ENCODE measurements at places on chromosomes 3 and 15.

DNA sequence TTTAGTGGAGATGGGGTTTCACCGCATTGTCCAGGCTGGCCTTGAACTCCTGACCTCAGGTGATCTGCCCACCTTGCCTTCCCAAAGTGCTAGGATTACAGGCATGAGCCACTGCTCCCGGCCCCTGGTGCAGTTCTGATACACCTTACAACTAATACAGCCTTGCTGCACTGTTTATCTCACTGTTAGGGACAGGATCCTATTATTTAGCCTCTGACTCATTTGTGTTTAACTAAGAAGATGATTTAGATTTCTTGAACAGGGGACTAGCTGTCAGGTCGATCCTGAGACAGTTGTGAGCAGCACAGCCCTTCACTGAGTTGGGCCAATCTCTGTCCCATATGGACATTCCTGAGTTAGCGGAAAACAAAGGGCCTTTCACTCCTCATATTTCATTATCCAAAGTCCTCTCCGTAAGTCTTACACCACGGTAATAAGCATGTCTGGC, 19.2 kb downstream of the GYG1 start:
- H3K27me3 ChIP-seq, result no peaks in the 10 kb centered on the region
- DNase-seq, result no peak
- peaks cover 19% of the 10 kb centered on the region for H3K4me1 ChIP-seq
- H3K27ac ChIP-seq, result no peak overlapping the region
- peaks cover 49% of the 10 kb centered on the region for H3K36me3 ChIP-seq

- no peaks in the 10 kb centered on the region for H3K4me1 ChIP-seq
- H3K27ac ChIP-seq, result no peak overlapping the region
- H3K36me3 ChIP-seq, result no peaks in the 10 kb centered on the region
- no peak overlapping the region for H3K4me3 ChIP-seq
- H3K27me3 ChIP-seq, result peaks cover 4% of the 10 kb centered on the region
These were observed 327.0 kb upstream of the RORA start for GRCh38 chr15:61556037-61556648.

- H3K36me3 ChIP-seq, result peaks cover 3% of the 10 kb centered on the region
- H3K27ac ChIP-seq, result no peak overlapping the region
- peaks cover 12% of the 10 kb centered on the region for H3K4me1 ChIP-seq
- H3K27me3 ChIP-seq, result peaks cover 38% of the 10 kb centered on the region
- H3K4me3 ChIP-seq, result no peak overlapping the region
- DNase-seq, result no peak
These were observed 4.2 kb downstream of the B3GALNT1 start for GRCh38 chr3:161100994-161101393.

DNA sequence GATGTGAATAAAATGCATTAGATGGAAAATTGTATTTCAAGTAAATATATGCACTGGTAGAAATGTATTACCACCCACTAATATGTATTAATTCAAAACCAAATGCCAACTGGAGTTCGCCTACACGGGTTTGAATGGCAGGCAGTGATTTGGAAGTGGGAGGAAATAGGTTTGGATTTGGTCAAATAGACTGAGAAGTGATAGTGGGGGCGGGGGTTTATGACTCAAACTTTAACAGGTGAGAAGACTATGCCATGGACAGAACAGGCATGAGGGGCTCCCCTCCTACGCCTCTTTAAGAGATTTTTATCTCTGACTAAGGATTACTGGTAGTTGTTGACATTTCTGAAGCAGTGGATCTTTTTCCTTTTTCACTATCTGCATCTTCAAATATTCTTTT, 677.8 kb downstream of the NTRK3 start:
- no peak overlapping the region for H3K4me3 ChIP-seq
- H3K27me3 ChIP-seq, result peaks cover 9% of the 10 kb centered on the region
- H3K4me1 ChIP-seq, result no peaks in the 10 kb centered on the region

- H3K27ac ChIP-seq, result peak overlapping the region; percentile 85
- DNase-seq, result no peak
- H3K4me1 ChIP-seq, result peaks cover 3% of the 10 kb centered on the region
- H3K36me3 ChIP-seq, result peaks cover 69% of the 10 kb centered on the region
These were observed 88.0 kb downstream of the NUP210 start for GRCh38 chr3:13332158-13332557.

GRCh38 chr3:164641071-164641470, 437.2 kb downstream of the SI start:
- no peaks in the 10 kb centered on the region for H3K27me3 ChIP-seq
- no peaks in the 10 kb centered on the region for H3K36me3 ChIP-seq
- no peak overlapping the region for H3K4me3 ChIP-seq
- no peaks in the 10 kb centered on the region for H3K4me1 ChIP-seq
- DNase-seq, result no peak

GRCh38 chr15:58566029-58566428, 134.2 kb downstream of the LIPC start:
- H3K4me1 ChIP-seq, result peaks cover 11% of the 10 kb centered on the region
- H3K27ac ChIP-seq, result no peak overlapping the region
- H3K27me3 ChIP-seq, result peaks cover 14% of the 10 kb centered on the region
- no peak for DNase-seq

All from activated naive CD4-positive, alpha-beta T cell treated with anti-CD3 and anti-CD28 coated beads, Interleukin-2, amount 10 ng/mL, durations not matched to agents 7 days and 5 days (primary cell).